ENCODE measurements at places on chromosomes 7 and 10.

DNA sequence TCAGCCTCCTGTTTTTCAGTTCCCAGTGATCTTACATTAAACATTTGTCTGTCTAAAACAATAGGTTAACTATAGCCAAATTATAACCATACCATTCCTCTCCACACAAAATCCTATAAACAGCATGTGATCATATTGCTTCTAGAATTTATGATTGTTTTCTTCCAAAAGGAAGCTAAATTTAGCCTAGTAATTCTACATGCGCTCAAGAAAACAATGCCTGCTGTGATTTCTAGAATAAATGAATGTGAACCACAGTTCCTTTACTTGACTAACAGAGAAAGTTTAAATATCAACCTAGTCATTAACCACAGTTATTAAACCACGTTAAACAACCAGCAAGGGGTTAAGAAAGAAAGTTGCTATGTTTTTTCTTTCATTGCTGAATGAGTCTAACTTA lies 26.4 kb downstream of the MET start:
- no peak for DNase-seq

DNA sequence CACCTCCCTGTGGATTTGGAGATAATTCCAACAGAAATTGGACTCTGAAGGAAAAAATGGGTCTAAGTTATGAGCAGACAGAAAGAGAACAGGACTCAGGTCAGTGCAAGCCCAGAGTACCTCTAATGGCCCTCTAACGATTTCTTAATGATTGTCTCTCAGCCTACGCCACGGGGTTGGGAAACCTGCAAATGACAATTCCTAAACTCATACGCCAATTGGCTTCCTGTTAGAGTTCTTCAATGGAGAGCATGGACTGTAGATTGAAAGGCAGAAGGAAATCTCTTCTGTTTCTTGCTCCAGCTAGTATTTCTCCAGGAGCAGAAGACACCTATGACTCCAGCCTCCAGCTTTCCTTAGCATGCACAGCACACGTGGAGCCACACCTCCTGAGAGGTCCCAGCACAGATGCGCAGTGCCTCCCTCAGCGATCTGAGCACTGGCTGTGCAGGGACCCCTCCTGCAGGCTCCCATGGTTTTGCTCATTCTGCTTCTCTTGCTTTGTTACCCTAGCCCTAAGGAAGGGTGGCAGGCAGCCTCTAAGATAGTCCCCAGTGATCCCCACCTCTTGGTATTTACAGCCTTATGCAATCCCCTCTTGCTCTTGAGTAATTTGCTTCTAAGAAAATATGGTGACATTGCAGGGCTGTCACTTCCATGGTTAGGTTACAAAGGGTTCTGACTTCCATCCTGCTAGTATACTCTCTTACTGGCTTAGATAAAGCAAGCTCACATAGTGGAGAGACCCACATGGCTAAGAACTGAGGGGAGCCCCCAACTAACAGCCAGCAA lies 30.1 kb downstream of the DENND11 start:
- DNase-seq: no peak

- no peak for DNase-seq
These were observed 4.5 kb upstream of the ATP6V0E2 start for GRCh38 chr7:149869291-149869650.

- DNase-seq: no peak
These were observed 79.6 kb downstream of the NEURL1 start for GRCh38 chr10:103573205-103573487.

DNA sequence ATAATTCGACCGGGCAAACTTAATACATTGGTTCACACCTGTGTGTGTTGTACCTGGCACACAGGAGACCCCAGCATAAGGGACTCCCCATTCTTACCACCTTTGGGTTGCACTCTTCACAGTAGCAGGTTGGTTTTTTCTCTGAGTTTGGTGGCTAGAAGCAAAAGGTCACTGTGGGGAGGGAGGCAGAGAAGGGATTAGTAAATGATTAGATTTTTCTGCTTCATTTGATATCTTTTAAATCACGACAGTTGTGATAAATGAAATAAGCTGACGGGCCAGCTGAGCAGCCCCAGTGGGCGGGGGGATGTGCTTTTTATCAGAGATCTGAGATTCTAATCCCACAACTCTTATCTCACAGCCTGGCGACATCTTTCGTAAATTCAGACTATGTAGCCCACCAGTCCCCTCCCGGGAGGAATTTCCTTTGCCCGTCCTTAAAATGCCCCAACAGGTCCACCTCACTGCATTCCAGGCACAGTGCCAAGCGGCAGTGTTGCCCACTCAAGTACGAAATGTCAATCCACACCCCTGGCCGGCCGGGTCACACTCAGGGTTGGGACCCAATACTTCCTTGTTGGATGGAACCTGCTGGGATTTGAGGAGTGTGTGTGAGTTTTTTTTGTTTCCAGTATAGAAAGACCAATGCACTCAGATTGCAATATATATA lies 10.5 kb upstream of the KCP start:
- no peak for DNase-seq

GRCh38 chr7:66167773-66168387 lies 37.3 kb upstream of the TPST1 start:
- no peak for DNase-seq

DNA sequence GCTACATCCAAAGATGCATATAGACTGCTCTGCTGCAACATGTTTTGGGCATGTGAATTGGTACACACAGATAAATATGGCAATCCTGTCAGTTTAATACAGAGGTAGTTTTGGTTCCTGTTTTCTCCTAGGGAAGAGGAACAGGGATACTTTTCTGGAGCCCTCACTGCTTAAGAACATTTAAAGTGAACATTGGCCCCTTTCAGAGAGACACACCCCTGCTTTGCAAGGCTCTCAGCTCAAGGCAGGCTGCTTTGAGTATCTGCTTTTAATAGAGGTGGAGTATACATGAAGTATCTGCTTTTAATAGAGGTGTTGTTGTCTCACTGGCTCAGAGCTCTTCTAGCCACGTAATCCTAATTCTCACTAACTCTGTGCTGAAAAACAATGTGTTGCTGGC lies 38.9 kb downstream of the CYP51A1 start:
- no peak for DNase-seq
